Cardiac septum (tissue), 1 donor: ENCODE measurements at places on chromosomes 5 and 9.

GRCh38 chr5:143567583-143568504 lies 164.4 kb upstream of the NR3C1 start:
- no peak for DNase-seq

GRCh38 chr5:34001241-34001841 lies 6.5 kb downstream of the AMACR start:
- no peak for DNase-seq

DNA sequence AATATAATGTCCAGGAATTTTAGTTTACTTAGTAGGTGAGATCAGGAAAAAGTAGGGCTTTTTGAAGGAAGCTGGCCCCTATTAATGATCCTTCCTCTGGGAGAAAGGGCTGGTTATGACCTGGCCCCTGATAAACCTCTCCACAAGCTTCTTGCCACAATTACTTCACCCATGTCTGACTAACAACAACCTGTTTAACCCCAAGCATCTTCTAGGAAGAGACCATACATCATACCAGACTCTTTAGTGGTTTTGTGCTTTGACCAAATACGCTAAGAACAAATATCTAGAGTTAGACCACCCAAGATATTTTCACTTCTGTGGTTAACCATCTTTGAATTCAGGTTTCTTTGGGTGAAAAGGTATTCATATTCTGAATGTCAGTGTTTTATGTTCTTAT lies 174.0 kb upstream of the SLC27A6 start:
- DNase-seq: no peak

DNA sequence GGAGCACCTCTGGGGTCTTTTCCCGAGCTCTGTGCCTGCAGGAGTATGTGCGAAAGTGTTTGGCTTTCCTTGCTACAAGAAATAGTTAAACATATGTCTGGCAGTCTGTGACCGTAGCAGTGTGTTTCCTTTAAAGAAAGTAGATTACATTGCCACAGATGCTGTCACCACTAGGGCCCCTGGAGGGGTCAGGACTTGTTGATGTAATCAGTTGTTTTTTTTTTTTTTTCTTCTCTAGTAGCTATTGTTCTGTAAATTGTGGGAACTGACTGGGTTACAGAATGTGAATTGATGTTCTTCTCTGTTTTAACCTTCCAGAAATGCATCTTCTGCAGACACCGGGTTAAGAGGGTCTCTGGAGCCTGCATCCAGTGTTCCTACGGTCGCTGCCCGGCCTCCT lies 345.6 kb downstream of the KDM4C start:
- no peak for DNase-seq

DNA sequence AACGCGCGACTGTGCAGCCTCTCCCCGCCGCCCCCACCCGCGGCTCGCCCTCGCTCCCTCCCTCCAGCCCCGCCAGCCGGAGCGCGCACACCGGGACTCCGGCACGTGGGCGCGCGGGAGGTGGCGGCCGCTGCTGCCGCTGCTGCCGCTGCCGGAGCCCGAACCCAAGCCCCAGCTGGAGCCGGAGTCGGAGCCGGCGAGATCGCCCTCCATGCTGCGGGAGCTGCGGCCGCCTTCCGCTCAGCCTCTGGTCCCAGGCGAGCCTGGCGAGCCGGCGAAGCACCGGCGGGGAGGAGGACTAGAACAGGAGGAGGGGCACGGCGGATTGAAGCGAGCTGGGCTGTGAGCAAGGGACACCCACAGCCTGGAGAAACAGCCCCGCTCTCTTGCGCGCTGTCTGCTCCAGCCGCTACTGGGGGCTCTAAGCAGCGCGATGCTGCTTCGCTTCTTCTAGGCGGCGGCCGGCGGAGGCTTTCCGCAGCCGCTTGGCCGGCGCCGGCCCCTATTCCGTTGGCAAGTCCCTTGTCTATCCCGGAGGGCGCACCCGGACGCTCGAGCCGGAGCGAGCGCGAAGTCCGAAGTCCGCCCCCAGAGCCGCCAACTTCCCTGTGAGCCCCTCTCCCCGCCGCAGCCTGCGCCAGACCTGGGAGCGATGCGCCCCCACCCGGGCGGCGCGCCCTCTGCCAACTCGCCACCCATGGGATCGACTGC lies 598.7 kb upstream of the SGCD start:
- DNase-seq: peak; percentile 79

- DNase-seq: no peak
These were observed 79.9 kb upstream of the IL7R start for GRCh38 chr5:35776757-35777156.

- no peak for DNase-seq
These were observed 47.3 kb downstream of the PAX5 start for GRCh38 chr9:36986468-36987408.

- DNase-seq: no peak
These were observed 124.3 kb upstream of the RAI14 start for GRCh38 chr5:34531751-34532360.

GRCh38 chr5:149288436-149288835 lies 16.8 kb downstream of the AFAP1L1 start:
- DNase-seq: peak; percentile 81

- DNase-seq: no peak
These were observed 22.2 kb downstream of the SH3GL2 start for GRCh38 chr9:17600962-17601593.

GRCh38 chr5:73625944-73626811 lies at the start of gene ARHGEF28:
Gene ARHGEF28 (plus strand): TSS chr5:73626196. CDS start chr5:73684852, 58,656 bp downstream.
- peak; percentile 80 for DNase-seq

DNA sequence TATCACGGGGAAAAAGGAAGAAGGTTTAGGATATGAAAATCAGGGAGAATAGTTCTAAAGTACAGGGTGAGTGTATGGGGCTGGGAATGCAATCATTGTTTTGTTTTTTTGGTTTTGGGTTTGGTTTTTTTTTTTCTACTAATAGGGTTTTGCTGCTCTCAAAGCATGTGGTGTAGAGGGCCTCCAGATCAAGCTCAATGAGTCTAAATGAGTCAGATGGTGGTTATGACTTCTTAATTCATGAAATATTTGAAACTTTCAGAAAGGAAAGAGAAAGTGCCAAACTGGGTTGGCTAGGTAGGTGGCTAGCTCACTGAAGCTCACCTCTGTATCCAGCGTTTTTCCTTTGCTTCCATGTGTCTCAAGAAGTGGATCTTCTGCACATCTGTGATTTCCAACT lies 10.7 kb downstream of the OR1L8 start:
- DNase-seq: no peak

DNA sequence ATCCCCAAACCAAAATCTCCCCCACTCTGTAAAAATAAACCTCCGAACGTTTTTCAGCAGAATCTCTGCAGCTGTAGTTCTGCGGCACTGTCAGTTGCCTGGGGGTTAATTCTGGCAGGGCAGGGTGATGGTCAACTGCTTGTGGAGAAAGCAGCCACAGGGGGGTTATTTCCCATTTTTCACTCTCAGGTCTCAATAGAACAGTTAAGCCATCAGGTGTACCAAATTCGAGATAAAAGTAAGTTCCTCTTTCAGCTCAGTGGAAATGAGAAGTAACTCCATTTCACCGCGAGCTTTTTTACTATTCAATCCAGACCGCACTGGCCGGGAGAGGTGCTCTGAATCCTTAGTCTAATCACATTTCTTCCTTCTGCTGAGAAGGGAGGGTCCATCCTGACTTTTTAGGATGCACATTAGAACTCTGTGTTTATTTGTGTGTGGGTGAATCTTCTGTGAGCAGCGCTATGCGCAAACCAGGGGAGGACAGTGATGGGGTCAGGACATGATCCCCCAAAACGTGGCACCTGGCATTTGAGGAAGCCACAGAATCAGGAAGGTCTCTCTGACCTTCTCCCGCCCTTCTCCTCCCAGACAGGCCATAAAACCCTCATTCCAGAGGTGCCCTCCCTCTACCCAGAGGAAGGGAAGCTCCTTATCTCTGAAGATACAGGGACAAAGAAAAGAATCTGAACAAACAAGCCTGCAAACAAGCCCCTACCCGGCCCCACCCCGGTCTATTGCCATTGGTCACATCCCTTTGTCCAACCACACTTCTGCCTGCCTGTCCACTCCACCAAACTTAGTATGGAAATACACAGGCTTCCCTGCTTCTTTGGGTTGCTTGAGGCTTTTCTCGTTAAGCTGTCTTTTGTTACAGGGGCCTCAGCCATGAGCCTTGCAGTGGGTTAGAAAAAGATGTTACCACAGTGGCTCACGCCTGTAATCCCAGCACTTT lies 229.0 kb downstream of the ROR2 start:
- no peak for DNase-seq

GRCh38 chr5:76025790-76026189 lies 57.4 kb upstream of the SV2C start:
- no peak for DNase-seq

GRCh38 chr9:130779153-130779855 lies 55.8 kb upstream of the ABL1 start:
- no peak for DNase-seq

DNA sequence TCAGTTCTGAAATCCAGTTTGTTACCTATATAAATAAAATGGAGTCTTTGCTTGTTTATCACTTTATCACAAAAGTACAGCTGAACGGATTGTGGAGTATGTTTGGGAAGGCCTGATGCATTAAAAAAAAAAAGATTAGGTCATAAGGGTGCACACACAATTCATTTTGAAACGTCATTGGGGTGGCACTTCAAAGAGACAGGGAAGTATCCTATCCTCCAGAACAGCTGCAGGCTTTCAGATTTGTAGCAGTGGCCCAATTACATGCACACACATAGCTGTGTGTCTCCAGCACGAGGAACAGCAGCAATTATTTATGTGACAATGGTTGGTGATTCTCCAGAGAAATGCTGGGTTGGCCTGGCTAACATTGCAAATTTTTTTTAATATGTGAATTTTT lies 46.8 kb upstream of the FER start:
- DNase-seq: no peak

GRCh38 chr9:136664000-136664915 lies 1.5 kb downstream of the EGFL7 start:
- DNase-seq: no peak

- DNase-seq: no peak
These were observed 36.4 kb downstream of the POU5F2 start for GRCh38 chr5:93704996-93705395.

- DNase-seq: no peak
These were observed 209.8 kb downstream of the PJA2 start for GRCh38 chr5:109199799-109200620.

DNA sequence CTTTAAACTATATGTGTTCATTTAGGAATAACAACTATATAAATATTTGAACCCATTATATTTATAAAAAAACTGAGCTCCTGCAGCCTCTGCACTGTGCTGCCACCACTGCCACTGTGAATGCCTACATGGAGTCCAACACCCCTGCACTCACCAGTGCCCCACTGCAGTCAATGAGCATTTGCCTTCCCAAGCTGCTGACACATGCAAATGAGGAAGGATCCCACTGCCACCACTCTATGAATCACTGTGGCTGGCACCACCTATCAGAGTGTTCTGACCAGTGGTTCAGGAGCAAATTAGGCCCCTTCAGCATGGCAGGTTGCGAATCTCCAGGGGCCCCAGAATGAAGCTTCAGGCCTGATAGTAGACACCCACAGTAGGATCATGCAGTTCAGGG lies 9.1 kb downstream of the IFNA5 start:
- DNase-seq: no peak

- no peak for DNase-seq
These were observed 89.9 kb downstream of the SH3TC2 start for GRCh38 chr5:148972974-148973374.

DNA sequence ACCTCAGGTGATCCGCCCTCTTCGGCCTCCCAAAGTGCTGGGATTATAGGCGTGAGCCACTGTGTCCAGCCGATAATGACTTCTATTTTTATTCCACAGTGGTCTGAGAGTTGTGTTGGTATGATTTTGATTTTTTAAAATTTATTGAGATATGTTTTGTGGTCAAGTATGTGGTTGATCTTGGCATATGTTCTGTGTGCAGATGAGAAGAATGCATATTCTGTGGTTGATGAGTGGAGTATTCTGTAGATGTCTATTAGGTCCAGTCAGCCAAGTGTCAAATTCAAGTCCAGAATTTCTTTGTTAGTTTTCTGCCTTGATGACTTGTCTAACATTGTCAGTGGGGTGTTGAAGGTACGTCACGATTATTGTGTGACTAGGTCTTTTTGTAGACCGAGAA lies 338.2 kb upstream of the TARS1 start:
- no peak for DNase-seq

DNA sequence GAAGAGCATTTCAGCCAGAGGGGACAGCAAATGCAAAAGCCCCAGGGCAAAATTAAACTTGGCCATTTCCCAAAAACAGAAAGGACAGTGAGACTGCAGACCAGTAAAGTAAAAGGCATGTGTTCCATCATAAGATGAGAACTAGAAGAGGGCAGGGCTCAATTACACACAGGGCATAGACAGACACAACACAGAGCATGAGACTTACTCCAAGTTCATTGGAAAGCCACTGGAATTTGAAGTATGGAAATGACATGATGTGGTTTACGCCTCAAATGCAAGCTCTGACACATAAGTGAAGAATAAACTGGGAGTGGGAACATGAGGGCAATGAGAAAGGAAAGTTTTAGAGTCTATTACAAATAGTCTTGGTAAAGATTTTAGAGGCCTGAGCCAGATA lies 446.6 kb upstream of the GRIA1 start:
- no peak for DNase-seq

GRCh38 chr9:8254541-8254940 lies 455.0 kb upstream of the DMAC1 start:
- no peak for DNase-seq

- DNase-seq: no peak
These were observed 13.9 kb downstream of the HMGXB3 start for GRCh38 chr5:150014456-150014855.

GRCh38 chr9:130934702-130935647 lies 4.1 kb downstream of the FIBCD1 start:
- DNase-seq: no peak

- no peak for DNase-seq
These were observed 12.6 kb upstream of the CEMIP2 start for GRCh38 chr9:71780953-71781352.

- DNase-seq: no peak
These were observed 289.9 kb upstream of the ACTBL2 start for GRCh38 chr5:57772512-57772911.

DNA sequence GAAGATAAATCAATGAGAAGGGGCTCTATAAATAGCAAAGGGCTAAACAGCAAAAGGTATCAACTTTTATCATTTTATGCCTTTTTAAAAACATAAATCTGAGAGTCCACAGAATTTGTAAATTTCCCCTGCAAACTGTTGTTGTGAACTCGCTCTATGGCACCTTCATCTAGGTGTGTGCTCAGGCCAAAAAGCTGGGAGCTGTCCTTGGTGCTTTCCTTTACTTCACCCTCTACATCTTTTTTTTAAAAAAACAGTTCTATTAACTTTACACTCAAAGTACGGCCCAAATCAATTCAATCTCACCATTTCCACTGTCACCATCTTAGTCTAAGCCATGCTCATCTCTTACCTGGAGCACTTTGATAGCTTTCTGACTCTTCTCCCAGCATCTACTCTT lies 108.2 kb upstream of the GPR151 start:
- DNase-seq: no peak
